Activated T-cell treated with anti-CD3 and anti-CD28 coated beads for 1 hour (primary cell): ENCODE measurements at places on chromosomes 1 and 21.
A peak's percentile ranks its signal among the peaks of the same experiment; 100 is the strongest.

GRCh38 chr1:8797216-8797615 is 20.2 kb downstream of the RERE start:
- no peak for DNase-seq

DNA sequence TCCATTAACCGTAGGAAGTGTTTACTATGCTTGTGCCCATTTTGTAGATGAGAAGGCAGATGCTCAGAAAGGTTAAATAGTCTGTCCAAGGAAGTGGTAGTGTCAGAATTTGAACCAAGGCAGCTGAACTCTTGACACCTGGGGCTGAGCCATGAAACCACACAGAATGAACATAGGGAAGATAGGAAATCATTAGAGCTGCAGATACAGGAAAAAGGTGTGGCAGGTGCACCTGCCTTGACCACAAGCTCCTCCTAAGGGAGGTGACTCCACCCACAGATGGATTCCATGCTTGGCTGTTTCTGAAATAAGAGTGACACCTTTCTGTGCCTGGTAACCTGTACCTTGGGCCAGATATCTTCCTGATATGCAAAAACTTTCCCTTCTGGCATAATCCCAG is 69.9 kb upstream of the IGSF21 start:
- DNase-seq, result no peak

- DNase-seq, result no peak
These were observed 752.3 kb upstream of the ADAMTS5 start for GRCh38 chr21:27719226-27719625.

GRCh38 chr1:1069056-1069710 is 4.9 kb downstream of the RNF223 start:
- DNase-seq, result peak; percentile 92

- no peak for DNase-seq
These were observed 60.6 kb downstream of the AK4 start for GRCh38 chr1:65208563-65208973.

- DNase-seq, result no peak
These were observed 46.1 kb downstream of the APP start for GRCh38 chr21:26124421-26124833.

GRCh38 chr1:2193514-2194281 is 874 bp downstream of the FAAP20 start:
- DNase-seq, result no peak

DNA sequence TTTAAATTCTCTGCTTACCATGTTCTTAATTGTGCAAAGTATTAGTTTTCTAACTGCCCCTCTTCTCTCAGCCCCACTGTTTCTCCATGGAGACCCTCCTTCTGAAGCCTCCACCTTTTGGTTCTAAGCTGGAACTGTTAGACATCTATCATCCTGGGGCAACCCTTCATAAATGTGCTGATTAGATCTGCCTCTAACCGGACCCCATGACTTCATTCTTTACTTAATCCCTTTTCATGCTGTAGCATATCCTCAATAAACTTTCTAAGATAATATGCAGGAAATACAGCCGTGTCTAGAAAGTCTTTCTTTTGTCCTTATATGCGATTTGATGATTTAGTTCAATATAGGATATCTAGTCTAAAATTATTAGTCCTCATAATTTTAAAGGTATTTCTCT is 1020.1 kb downstream of the ADGRL2 start:
- DNase-seq, result no peak

DNA sequence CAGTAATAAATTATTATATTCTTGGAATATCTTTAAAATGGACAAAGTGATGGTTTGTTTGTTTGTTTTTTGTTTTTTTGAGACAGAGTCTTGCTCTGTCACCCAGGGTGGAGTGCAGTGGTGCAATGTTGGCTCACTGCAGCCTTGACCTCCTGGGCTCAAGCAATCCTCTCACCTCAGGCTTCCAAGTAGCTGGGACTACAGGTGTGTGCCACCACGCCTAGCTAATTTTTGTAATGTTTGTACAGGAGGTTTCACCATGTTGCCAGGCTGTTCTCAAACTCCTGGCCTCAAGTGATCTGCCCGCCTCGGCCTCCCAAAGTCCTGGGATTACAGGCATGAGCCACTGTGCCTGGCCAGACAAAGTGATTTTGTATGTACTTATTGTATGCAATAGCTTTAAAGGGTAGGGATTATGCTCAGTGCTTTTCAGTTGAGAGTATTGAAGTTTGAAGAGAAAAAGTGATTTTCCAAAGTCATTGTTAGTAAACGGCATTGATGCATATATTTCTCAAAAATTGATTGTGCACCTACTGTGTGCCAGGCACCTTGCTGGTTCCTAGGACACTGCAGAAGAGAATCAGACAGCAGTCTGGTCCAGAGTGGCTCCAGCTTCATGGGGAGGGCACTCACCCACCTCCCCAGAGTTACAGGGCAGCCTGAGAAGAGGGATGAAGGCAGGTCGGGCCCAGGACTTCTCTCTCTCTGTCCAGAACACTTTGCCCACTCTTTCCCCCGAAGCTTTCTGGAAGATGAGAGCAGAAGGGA is 34.2 kb upstream of the TTC22 start:
- DNase-seq, result no peak

DNA sequence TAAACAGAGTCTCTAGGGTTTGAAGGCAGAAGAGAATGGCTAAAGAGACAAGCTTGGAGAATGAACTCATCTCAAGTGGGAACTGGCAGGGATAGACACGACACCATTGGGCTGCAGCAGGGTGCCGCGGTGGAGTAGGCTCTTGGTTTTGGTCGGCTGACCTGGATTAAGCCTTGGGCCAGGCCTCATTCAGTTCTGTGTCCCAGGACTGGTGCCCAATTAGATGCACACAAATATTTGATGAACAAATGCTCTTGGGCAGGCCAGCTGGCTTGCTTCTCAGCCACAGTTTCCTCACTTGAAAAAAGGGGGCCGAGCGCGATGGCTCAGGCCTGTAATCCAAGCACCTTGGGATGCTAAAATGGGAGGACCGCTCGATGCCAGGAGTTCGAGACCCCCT is 53.4 kb upstream of the CITED4 start:
- DNase-seq, result no peak

DNA sequence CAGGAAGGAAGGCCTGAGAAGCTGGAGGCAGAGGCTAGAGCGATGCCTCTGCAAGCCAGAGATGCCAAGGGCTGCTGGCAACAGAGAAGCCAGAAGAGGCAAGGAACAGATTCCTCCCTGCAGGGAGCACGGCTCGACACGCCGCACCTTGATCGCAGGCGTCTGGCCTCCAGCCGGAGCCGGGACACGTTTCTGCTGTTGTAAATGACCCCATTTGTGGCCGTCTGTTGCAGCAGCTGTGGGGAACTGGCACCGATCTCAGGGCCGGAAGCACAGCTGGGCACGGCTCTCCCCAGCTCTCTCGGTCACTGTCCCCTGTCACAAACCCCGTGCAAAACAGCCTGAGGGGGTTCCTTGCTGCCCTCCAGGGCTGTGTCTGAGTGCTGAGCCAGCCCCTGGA is 59.6 kb downstream of the SIK1 start:
- DNase-seq, result no peak

DNA sequence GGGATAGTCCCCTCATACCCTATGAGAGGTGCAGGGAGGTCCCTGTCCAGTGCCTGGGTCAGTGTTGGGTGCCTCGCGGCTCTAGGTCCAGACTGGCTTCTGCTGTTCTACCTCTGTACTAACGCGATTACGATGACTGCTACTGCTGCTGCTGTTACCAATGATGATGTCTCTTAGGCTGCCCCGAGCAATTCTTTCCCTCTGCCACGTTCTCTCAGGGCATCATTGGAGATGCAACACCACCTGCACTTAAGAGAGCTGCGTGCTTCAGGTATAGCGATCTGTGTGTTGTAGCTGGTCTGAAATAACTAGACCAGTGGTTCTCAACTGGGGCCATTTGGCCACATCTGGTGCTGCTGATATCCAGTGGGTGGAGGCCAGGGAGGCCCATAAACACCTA is 36.9 kb downstream of the KAZN start:
- DNase-seq, result no peak

- DNase-seq, result no peak
These were observed 10.2 kb upstream of the NAV1 start for GRCh38 chr1:201528631-201529252.

- no peak for DNase-seq
These were observed 30.7 kb downstream of the IGFN1 start for GRCh38 chr1:201221201-201221846.

GRCh38 chr1:159707472-159708260 is 6.7 kb downstream of the CRP start:
- no peak for DNase-seq

- DNase-seq, result no peak
These were observed at the start of gene EPHA8 for GRCh38 chr1:22562584-22563583. Gene EPHA8 (plus strand): TSS chr1:22563489. CDS start chr1:22563636, 147 bp downstream.

GRCh38 chr1:62962014-62962812 is 178.3 kb downstream of the ATG4C start:
- DNase-seq, result no peak

DNA sequence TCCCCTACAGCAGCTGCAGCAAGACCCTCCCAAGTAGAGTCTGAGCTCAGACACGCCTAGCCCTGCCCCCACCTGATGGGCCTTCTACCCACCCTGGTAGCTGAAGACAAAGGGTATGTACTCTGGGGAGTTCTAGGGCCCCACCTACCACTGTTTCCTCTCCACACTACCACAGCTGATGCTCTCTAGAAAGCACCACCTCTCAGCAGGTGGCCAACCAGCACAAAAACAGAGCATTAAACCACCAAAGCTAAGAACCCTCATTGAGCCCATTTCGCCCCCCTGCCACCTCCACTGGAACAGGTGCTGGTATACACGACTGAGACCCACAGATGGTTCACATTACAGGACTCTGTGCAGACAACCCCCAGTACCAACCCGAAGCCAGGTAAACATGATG is 258.9 kb downstream of the SETD4 start:
- no peak for DNase-seq

GRCh38 chr21:45408271-45408791 is 3.4 kb downstream of the COL18A1 start:
- DNase-seq, result no peak

DNA sequence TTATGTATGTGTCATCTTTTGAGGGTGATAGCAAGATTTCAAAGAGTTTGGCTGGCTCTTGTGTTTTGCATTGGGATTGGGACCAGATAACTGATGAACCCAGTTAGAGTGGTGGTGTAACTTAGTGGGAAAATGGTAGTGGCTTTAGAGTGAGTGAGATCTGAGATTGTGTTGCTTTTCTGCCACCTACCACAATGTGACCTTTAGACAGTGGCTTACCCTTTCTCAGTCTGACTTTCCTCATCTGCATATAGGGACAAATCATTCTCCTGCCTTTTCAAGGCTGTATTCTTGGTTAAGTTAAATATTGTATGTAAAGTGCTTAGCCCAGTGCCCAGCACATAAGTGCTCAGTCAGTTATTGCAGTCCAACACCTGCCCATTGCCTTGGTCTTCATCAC is 31.3 kb downstream of the CENPF start:
- DNase-seq, result no peak

GRCh38 chr1:34872133-34872503 is 12.6 kb upstream of the SMIM12 start:
- no peak for DNase-seq

GRCh38 chr1:160634543-160635491 is 12.0 kb downstream of the SLAMF1 start:
- no peak for DNase-seq

DNA sequence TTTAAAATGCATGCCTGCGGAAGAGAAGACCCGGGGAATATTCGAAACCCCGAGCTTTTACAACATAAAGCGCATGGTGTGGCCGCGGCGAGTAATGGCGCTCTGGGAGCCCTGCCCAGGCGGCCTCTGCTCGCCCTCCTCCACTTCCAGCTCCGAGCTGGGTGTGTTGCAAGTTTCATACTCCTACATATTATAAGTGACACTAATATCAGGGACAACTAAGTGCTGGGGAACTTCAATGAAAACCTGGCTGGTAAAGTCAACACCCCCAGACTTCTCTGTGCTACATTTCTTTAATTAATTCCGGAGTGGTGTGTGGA is 11.8 kb downstream of the SIM2 start:
- no peak for DNase-seq

- DNase-seq, result no peak
These were observed 50.7 kb downstream of the MAB21L3 start for GRCh38 chr1:116161877-116162390.

DNA sequence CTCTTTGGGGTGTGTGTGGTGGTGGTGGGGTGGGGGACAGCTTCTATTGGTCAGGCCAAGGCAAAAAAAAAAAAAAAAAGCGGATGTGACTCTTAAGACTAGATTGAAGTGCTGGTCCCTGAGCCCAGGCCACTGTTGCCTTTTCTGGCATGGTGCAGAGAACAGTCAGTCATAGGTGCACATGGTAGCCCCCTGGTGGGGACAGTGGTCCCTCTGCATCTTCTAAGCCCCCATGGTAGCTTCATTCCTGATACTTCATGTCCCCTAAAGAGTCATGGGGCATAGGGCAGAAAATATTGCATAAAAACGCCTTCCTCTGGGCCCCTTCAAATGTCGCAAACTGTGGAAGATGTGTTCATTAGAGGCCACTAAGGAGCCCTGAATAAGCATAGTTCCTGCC is 371.8 kb downstream of the NPHP4 start:
- DNase-seq, result no peak

DNA sequence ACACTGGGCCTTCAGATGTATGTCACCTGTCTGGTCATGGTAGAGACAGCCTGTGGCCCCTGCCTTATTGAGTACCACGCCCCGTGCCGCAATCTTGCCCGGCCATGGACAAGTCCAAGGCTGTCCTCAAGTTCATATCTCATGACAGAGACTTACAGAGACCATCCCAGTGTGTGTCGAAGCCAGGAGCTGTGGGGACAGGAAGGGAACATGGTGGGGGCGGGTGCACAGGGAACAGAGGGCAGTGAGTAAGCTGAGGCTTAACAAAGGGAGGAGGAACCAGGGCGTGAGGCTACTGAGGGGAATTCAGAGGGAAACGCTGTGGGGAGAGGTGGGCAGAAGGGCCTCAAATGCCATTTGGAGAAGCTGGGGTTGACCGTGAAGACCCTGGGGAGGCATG is 75.8 kb downstream of the ALPL start:
- no peak for DNase-seq

DNA sequence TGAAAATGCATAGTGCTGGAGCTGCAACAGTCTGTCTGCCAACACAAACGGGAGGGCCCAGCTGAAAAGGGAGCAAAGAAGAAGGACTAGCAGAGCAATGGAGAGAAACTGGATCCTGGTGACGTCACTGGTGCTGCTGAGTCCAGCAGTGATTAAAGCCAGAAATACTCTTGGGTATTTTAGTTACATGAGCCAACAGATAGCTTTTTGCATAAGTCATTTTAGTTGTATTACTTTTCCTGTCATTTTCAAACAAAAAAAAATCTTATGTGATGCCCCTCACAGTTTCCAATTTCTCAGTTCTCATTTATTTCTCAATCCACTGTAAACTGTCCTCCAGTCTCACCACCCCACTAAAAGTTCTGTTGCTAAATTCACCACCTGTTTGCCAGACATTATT is 38.7 kb upstream of the NEK7 start:
- no peak for DNase-seq

DNA sequence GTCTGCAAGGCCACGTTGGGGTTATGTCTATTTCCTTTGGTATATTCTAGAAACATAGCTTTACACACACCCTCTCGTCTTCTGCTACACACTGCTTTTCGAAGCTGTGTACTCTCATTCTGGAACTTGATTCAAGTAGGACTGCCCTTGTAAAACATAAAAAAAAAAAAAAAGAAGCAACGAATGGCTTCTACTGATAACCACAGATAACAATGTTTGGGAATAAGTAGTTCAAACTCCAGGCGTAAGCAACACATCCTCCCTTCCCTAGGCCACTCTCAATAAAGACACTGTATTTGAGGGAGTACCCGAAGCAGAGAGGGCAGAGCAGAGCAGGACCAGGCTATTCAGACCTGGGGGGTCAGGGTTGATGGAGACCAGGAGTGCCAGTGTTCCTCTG is 496.7 kb downstream of the MATN1 start:
- DNase-seq, result no peak
